ENCODE measurements at places on chromosomes 11 and 22. TPM values are rescaled to one million over a fixed set of nuclear protein-coding genes. Genes with fewer than 3 reads are reported as not detected.
A peak's percentile ranks its signal among the peaks of the same experiment; 100 is the strongest.

- DNase-seq = no peak
Observed at GRCh38 chr11:34234086-34234740, 123.6 kb downstream of the ABTB2 start.

DNA sequence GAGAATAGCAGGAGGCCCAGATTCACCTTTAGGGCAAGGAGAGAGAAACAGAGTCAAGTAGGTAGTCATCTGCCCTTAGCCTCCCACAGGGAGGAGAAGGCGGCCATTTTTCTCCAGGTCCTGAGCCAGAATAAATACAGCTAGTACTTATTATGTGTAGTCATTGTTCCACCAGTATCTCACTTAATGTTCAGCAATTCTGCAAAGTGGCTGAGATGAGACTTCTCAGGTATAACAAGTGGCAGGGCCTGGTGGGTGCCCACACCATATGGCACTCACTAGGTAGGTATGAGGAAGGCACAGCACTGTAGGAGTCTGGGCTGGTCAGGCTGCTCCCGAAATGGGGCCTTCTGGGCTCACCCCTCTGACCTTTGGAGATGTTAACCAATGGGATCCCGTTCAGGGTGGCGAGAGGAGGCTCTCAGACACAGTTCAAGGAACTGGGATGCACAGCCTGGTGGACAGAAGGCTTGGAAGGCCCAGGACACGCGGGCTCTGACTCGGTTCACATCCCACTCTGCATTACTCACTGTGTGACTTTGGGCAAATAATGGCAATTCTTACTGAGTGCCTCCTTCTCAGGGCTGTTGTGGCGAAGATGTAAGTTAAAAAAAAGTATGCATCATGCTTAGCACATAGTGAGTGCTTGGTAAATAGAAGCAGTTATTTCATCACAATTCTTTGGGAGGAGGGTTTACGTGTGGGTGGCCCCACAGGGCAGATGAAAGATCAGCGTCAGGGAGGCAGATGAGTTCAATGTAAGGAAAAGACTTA, 25.1 kb downstream of the RTN4RL2 start:
- DNase-seq = no peak

DNA sequence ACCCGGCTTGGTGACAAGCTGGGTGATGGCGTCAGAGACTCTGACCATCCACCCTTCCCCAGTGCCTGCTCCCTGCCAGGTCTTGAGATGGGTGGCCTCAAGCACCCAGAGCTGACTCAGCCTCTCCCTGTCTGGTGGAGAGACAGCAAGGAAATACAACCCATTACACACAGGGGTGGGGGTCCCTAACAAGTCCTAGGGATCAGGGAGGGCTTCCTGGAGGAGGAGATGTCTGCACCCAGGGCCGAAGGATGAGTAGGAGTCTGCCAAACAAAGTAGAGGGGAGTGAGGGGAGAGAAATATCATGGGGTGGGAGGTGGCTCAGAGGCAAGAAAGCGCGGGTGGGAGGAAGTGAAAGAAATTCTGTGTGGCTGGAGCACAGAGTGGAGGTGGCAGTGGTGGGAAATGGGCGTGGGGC, 6.8 kb downstream of the MAFF start:
- no peak for DNase-seq

DNA sequence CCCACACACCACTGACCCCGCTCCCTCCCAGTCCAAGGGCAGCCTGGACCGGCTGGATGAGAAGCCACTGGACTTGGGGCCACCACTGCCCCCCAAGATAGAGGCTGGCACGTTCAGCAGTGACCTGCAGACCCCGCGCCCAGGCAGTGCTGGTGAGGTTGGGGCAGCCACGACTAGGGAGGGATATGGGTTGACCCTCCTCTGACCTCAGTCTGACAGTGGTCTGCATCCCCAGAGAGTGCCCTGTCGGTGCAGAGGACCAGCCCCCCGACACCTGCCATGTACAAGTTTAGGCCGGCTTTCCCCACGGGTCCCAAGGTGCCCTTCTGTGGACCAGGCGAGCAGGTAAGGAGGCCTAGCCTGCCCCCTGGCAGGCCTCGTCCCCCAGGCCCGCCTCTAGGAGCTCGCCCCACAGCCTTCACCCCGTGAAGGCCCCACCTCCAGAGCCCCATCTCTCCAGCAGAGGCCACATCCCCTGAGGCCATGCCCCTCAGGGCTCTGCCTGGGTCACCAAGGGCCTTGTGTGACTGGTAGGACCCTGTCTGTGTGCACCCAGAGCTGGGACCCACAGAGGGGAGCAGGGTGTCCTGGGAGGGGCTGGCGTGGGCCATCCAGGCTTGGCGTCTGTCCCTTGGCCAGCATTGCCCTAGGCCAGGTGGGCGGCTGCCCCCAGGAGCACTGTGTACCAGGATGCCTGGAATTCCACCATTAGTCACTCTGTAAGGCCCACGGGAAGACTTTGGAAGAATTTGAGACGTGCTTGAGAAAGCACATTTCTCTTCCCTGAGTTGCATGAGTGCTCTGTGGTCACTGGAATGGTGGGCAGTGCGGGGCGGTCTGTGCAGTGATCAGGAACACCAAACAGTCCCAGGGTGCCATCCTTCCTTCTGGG, 9.4 kb downstream of the CCDC188 start:
- no peak for DNase-seq

- DNase-seq = no peak
Observed at GRCh38 chr11:32435511-32435941, at the start of gene WT1. TSS of gene WT1 (minus strand) at chr11:32435539.

DNA sequence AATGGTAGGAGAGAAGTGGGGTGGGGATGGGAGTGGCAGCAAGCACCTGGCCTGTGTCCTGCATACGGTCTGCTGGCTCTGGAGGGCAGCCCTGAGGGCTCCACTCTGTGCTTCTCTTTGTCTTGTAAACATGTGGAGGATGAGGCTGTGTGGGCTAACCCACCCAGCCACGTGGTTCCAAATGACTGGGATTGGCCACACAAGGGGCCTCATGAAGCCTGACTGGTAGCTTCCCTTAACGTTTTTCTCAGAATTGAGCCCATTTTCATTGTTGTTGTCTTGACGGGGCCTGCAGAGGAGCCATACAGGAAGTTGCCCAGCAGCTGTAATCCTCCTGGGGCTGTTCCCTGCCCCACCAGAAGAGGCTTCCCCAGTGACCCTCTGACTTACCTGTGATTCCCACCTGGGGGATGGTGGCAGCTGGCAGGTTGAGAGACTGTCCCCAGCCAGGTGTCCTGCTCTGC, 18.0 kb downstream of the DERL3 start:
- no peak for DNase-seq

- no peak for DNase-seq
Observed at GRCh38 chr11:79189601-79190000, 251.2 kb downstream of the TENM4 start.

DNA sequence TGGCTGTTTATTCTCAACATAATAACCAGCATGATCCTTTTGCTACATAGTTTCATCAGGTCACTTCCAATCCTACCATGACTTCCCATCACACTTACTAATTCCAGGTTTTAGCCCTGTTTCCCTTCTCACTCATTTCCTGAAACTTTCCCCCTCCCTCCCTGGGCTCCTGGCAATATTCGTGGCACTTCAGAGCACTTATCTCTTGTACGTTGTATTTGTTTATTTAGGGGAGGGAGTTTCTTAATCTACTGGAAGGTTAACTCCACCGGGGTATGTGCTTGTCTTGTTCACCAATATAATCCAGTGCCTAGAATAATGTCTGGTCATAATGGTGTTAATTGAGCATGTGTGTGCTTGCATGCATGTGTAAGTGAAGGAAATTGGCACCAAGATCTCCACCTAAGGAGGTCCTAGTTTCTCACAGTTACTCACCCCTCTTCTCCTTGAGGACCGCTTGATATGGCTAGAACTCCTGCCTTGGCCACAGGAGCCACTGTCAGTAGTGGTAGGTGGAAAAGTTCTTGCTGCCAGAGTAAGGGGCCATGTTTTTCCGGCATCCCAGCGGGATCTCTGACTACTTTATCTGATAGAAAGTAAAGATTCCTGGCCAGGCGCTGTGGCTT, 11.7 kb downstream of the EIF3L start:
- no peak for DNase-seq

GRCh38 chr22:25110846-25111578, 88.6 kb upstream of the CRYBB3 start:
- DNase-seq = peak; percentile 33

DNA sequence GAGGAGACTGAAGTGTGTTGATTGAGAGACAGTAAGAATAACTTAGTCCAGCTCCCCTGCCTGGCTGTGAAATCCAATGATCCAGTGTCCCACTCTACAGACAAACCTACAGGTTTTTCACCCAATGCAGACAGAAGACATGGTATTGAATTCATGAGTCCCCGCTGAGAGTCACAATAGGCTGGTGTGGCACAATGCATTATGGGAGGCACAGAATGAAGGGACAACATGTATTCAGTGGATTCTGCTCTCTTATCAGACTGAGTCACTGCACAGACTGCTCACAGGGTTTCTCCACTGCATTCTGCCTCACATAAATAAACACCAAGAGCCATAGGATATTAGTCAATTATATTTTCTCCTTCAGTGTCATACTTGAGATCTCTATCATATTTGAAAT, 55.2 kb upstream of the TOP3B start:
- no peak for DNase-seq

GRCh38 chr11:34160049-34160721, 54.8 kb downstream of the NAT10 start:
- no peak for DNase-seq

- DNase-seq = no peak
Observed at GRCh38 chr11:44101098-44101497, 5.6 kb downstream of the EXT2 start.

DNA sequence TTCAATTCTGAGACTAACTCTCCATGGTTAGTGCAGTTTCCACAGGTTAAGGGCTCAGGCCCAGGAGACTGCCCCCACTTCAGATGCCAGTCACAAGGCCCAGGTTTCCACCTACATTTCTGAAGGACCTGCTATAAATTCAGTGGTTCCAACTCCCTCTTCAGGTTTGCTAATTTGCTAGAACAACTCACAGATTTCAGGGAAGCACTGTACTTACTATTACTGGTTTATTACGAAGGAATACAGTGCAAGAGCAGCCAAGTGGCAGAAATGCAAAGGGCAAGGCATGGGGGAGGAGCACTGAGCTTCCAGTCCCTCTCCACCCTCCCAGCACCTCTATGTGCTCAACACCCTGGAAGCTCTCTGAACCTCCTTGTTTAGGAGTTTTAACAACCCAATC, 39.3 kb upstream of the SPON1 start:
- DNase-seq = no peak

DNA sequence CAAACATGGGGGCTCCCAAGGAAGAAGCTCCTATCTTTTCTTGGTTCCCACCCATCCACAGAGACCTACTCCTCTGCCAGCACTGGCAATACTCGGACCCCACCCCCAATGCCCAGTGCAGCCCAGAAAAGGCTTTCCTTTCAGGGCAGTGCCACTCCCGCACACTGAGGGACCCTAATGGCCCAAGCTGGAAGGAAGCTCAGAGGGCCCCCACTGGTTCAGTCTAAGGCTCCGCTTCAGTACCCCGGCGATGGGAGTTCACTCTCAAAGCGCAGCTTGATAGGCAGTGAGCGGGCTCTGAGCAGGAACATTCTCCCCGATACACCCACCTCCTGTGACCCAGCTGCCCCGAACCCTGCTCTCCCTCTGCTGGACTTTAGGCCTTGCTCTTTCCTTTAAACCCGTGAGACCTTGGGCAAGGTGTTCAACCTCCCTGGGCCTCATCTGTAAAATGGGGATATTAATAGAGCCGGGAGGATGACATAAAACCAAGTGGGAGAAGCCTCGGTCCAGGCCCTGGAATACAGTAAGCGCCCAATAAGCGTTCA, 48.4 kb downstream of the CHRDL2 start:
- no peak for DNase-seq

- no peak for DNase-seq
Observed at GRCh38 chr22:49447837-49448236, 379.8 kb downstream of the BRD1 start.

- DNase-seq = no peak
Observed at GRCh38 chr11:113034576-113034975, 73.4 kb downstream of the NCAM1 start.

GRCh38 chr11:77121096-77121640, 6.9 kb upstream of the MYO7A start:
- no peak for DNase-seq

- no peak for DNase-seq
Observed at GRCh38 chr22:49510718-49511117, 317.0 kb downstream of the BRD1 start.

GRCh38 chr22:50269573-50269969, 609 bp downstream of the MAPK11 start:
- DNase-seq = no peak

MPEG1 gene
- total RNA-seq = 32.1 TPM

AIP gene
- 64.8 TPM for total RNA-seq

IGLL1 gene
- total RNA-seq = not detected

TEX12 gene
- total RNA-seq = 0.54 TPM

HIPK3 gene
- total RNA-seq = 311 TPM

B3GAT1 gene
- 0.71 TPM for total RNA-seq

APOL5 gene
- not detected for total RNA-seq

MAPK8IP2 gene
- total RNA-seq = 0.41 TPM

NCAM1 gene
- total RNA-seq = 42.0 TPM

TMPRSS4 gene
- total RNA-seq = not detected
